Progenitor cell of endocrine pancreas (in vitro differentiated cells): ENCODE measurements at places on chromosomes 1 and 21. TPM values are rescaled to one million over a fixed set of nuclear protein-coding genes. Genes with fewer than 3 reads are reported as not detected.

The RAB7B gene
- total RNA-seq, result 0.13 TPM in 1 of 2 replicates, not detected in the other

The CNKSR1 gene
- 52.0 and 52.1 TPM in 2 replicates for total RNA-seq

The GREM2 gene
- 0.48 and 0.73 TPM in 2 replicates for total RNA-seq

The SDC3 gene
- total RNA-seq, result 33.7 and 38.3 TPM in 2 replicates

GRCh38 chr1:16677552-16678431, 11.0 kb upstream of the RNU1-3 start:
- H3K27me3 ChIP-seq, result peaks cover 15% of the 10 kb centered on the region
- H3K27ac ChIP-seq, result peak overlapping the region; percentile 86
- H3K4me1 ChIP-seq, result peaks cover 4% of the 10 kb centered on the region
- no peak for DNase-seq

- no peaks in the 10 kb centered on the region for H3K36me3 ChIP-seq
- H3K4me1 ChIP-seq, result no peaks in the 10 kb centered on the region
- DNase-seq, result no peak
- H3K4me3 ChIP-seq, result no peak overlapping the region
Measured at GRCh38 chr1:201603613-201604232, 64.8 kb downstream of the NAV1 start.
